Activated T-cell treated with anti-CD3 and anti-CD28 coated beads for 1 hour (primary cell): ENCODE measurements at places on chromosomes 7 and 10.

GRCh38 chr7:114818501-114818900 is 103.4 kb upstream of the MDFIC start:
- DNase-seq, result no peak

- no peak for DNase-seq
Measured at GRCh38 chr7:102860351-102860811, 52.4 kb upstream of the LRRC17 start.

GRCh38 chr7:767941-768731 is 41.1 kb upstream of the PRKAR1B start:
- no peak for DNase-seq

DNA sequence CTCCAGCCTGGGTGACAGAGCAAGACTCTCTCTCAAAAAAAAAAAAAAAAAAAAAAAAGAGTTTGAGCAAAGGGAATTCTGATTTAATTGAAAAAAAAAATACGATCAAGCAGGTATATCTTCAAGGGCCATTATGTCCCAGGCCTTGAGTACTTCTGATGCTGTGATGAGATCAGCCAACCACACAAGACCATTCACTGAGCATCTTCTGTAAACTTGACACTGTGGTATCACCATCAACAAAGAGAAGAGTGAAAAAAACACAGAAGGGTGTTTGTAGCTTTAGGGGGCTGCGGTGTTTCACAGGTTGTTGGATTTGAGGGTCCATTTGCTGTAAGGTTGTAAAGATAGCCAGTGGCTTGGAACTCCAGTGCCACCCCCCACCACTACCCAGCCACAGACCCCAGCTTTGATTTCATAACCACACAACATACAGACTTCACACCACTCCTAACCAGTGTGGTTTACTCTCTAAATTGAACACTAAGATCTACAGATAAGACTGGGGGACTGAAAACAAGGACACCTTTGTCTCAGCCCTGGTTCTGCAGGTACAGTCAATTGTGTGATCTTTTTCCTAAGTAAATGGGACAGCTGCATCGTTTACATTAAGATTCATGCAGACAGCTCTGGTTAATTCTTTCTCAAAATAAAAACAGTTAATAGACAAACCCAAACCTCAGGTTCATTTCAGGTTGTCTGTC is 66.4 kb downstream of the CDC123 start:
- no peak for DNase-seq

DNA sequence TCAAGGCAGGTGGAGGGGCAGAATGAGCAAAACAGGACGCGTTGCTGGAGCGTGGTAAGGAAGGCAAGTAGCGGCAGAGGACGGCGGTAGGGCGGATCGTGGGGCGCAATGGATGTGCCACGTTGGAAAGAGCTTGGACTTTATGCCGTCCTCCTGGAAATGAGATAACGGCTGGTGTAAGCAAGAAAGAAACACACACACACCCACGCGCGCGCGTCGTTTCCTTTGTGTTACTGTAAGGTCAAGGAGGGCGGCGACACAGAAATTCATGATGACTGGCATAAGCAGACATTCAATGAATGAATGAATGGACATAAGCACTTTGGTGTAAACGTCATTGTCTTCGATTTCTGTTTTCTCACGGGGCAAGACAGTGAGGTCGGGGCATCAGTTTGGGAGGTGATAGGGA is 683 bp upstream of the ENTPD7 start:
- DNase-seq, result peak; percentile 19

- DNase-seq, result no peak
Measured at GRCh38 chr7:15489383-15489782, 72.4 kb downstream of the AGMO start.

- no peak for DNase-seq
Measured at GRCh38 chr10:79179164-79179956, 110.6 kb downstream of the ZMIZ1 start.

- no peak for DNase-seq
Measured at GRCh38 chr7:68537051-68537773, 1061.1 kb upstream of the AUTS2 start.
